ENCODE measurements at places on chromosomes 16 and 17. TPM values are rescaled to one million over a fixed set of nuclear protein-coding genes. Genes with fewer than 3 reads are reported as not detected.

DNA sequence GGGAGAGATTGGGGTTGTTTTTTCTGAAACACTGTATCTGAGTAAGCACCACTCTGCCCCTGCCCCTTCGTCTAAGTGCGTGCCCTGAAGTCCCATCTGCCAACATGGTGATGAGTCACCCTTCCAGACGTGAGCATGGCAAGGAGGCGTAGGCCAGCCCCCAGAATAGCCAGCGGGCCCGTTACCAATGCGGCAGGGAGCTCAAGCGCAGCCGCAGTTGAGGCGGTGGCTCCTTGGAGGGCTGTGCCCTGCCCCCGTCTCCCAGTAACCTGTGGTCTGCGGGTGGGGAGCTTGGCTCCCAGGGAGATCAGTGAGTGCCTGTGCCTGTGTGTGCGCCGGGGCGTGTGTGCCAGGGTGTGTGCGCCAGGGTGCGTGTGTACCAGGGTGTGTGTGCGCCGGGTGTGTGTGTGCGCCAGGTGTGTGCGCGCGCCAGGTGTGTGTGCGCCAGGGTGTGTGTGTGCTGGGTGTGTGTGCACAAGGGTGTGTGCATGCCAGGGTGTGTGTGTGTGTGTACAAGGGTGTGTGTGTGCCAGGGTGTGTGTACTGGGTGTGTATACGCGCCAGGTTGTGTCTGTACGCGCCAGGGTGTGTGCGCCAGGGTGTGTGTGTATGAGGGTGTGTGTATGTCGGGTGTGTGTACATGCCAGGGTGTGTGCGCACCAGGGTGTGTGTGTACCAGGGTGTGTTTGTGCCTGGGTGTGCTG lies 98.6 kb upstream of the CHMP6 start:
- H3K36me3 ChIP-seq: peaks cover 17% of the 10 kb centered on the region
- peaks cover 8% of the 10 kb centered on the region for H3K4me1 ChIP-seq
- H3K4me3 ChIP-seq: no peak overlapping the region
- no peaks in the 10 kb centered on the region for H3K27me3 ChIP-seq

GRCh38 chr17:35700150-35700549 lies 31.3 kb upstream of the RASL10B start:
- H3K27me3 ChIP-seq: no peaks in the 10 kb centered on the region
- H3K27ac ChIP-seq: no peak overlapping the region
- peaks cover 6% of the 10 kb centered on the region for H3K36me3 ChIP-seq
- no peak for DNase-seq
- no peak overlapping the region for H3K4me3 ChIP-seq
- peaks cover 5% of the 10 kb centered on the region for H3K4me1 ChIP-seq

DNA sequence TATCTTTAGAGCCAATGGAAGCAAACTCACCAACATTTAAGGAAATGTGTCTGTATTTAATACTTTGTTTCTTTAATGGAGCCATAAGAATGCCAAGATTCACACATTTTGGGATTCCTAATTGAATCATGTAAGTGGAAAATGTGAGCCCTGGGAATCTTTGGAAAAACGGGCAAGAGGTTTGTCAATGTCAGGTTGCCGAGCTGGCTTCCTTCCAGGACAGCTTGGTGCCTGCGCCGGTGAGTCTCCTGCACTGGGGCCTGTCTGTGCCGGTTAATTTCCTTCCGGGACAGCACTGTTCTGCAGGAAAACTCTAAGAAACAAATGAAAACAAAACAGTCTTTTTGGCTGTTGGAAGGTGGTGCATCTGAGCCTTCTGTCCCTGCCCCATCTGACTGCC lies 210.6 kb downstream of the HAPSTR1 start:
- no peaks in the 10 kb centered on the region for H3K36me3 ChIP-seq
- no peaks in the 10 kb centered on the region for H3K4me1 ChIP-seq
- no peak overlapping the region for H3K4me3 ChIP-seq
- H3K27ac ChIP-seq: no peak overlapping the region
- peaks cover 31% of the 10 kb centered on the region for H3K27me3 ChIP-seq

Gene TRIM37
- 24.4 TPM for total RNA-seq

DNA sequence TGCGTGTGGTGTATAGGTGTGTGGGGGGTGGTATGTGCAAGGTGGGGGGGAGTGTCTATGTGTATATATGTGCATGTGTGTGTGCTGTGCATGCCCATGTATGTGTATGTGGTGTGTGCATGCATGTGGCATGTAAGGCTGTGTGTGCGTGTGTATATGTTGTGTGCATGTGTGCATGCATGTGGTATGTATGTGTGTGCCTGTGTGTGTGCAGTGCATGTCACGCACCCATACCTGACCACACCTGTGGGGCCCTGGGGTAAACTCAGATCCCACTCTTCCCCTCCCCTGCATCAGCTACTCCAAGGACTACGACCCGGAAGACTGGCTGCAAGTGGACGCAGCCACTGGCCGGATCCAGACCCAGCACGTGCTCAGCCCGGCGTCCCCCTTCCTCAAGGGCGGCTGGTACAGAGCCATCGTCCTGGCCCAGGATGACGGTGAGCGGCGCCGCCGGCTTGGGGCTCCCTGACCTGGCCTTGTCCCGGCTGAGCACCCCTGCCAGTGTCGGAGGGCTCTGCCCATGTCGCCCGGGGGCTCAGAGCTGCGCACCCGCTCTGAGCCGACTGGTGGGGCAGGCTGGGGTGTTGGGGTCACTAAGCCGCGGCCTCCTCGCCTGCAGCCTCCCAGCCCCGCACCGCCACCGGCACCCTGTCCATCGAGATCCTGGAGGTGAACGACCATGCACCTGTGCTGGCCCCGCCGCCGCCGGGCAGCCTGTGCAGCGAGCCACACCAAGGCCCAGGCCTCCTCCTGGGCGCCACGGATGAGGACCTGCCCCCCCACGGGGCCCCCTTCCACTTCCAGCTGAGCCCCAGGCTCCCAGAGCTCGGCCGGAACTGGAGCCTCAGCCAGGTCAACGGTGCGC lies 9.1 kb downstream of the SLC22A31 start:
- no peak overlapping the region for H3K27ac ChIP-seq
- no peaks in the 10 kb centered on the region for H3K4me1 ChIP-seq
- H3K4me3 ChIP-seq: peak overlapping the region; percentile 37
- peaks cover 18% of the 10 kb centered on the region for H3K27me3 ChIP-seq

All from mesothelial cell of epicardium (in vitro differentiated cells).